ENCODE measurements at places on chromosomes 7 and 10.
A peak's percentile ranks its signal among the peaks of the same experiment; 100 is the strongest.

GRCh38 chr7:28984631-28985030 lies 26.5 kb upstream of the TRIL start:
- DNase-seq: no peak

DNA sequence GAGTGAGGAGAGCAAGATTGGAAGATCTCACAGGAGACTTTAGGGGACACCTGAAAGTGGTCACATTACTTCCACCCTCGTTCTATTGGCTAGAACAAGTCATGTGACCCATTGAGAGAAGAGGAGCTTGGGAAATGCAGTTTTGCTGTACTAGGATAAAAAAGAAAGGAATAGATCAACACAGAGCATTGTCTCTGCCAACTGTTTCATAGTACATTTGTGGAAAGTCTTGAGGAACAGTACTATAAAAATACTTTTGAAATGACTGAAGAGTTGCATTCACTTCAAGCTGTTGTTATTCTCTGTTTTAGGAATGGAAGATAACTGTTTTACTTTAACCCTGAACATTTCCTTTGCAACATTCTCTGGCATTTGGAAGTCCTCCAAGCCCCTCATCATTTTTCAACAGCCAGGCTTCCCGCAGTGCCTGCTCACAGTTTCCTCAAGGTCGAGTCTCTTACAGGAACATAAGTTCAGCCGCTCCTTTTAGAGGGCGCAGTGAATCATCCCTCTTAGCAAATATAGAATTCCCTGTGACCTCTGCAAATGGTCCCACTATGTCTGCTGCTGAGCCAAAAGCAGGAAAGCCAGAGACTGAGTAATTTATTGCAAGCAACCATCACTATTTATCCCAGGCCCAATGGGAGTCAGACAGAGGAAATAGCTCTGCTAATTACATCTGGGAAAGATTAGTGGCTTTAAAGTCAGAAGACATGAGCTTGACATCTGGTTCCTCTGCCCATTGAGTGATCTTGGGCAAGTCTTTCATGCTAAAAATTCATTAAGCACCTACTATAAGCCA lies 40.7 kb downstream of the MRPL32 start:
- no peak for DNase-seq

DNA sequence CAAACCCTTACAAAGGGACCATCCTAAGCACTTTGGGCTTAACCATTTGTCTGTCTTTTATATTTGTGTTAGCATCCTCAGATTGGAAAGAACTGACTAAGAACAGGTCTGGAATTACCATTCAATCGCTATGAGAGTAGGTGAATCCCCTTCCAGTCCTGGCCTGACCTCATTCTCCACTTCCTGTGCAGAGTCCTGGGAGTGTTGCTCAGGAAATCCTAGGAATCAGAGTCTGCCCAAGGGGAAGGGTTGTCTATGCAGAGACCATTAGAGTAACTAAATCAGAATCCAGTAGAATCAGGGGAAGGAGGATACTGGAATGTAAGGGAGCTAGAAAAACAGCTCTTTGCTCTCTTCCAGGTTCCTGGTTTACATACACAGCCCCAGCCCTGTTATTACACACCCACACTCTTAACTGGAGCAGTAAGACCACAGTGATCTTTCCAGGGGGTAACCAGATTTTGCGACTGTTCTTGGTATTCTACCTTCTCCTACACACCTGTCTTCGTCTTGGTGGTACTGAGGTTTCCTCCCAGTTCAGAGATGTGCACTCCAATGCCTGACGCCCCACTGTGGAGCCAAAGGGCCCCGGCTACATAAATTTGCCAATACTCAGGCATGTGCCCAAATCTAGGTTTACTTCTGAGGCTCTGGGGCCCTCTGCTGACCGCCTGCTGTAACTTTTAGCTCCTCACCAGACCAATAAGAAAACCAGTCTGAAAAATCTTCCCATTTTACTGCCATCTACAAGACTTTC lies 103.7 kb downstream of the RNF216 start:
- peak; percentile 42 for DNase-seq

DNA sequence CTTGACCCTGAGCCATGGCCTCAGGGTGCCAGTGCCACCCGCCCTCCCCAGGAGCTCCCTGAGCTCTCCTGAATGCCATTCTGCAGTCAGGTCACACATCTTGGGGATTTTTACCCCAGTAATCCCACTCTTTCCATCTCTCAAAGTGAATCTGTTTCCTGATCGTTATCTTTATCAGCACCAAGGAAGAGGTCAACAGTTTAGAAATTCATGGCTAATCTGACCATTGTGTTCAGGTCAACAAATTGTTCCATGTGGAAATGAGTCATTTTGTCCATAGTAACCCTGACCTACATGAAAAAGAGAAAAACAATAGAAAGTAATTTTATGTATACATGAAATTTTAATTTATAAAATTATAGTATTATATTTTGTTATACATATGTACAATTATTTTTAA lies 28.8 kb upstream of the ZNF488 start:
- no peak for DNase-seq

- no peak for DNase-seq
These were observed 12.3 kb downstream of the ELN start for GRCh38 chr7:74040101-74040790.

DNA sequence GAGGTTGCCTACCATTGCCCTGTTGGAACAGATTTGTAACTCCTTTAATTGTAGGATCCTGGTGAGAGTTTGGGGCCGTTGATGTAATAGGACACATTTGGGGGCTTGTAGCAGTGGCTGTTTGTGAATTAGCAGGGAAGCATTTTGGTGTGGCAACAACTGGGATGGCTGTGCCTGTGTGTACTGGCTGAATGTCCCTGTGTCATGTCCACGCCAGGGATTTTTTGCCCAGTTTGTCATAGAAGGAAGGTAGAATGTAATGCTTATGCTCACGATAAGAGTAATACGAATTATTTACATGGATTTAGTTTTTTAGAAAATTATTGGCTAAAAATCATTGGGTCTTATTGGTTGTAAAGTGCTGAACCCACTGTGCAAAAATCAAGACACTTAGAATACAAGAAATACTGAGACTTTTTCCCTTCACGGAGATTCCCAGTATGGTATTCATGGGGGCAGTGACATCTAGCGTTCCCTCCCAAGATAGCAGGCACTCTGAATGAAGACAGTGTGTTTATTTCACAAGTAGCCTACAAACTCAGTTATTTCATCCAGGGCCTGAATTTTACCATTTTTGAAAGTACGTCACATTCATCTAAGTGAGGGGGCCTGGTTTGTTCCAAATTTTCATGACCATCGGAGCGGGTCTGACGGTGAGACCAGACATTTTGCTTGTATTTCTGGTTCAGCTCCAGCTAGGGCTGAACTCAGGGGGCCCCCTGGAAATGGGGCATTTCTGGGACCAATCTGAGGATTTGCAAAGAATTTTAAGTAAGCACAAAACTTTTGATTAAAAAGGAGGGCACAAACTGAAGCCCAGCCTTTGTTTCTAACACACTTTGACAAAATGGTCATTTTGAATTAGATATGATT lies 74.7 kb downstream of the CACNB2 start:
- peak; percentile 38 for DNase-seq

DNA sequence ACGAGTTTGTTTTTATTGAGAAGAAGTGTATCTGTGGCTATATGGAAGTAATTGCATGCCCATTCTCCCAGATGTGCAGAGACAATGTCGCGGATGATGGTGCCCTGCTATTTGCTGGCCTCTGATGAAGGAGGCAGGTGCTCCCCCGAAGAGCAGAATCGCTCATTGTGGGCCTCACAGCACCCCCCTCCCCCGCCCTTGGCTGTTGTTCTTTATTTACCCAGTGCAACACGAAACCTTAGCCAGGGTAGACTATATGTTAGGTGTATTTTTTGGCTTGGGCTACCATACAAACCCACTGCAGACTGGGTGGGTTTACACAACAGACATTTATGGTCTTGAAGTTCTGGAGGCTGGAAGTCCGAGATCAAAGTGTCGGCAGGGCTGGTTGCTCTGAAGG lies 3.4 kb upstream of the ADCY1 start:
- no peak for DNase-seq
